ENCODE measurements at places on chromosomes 1 and 21.

GRCh38 chr1:116738673-116739370, 15.4 kb upstream of the CD2 start:
- no peak for DNase-seq

DNA sequence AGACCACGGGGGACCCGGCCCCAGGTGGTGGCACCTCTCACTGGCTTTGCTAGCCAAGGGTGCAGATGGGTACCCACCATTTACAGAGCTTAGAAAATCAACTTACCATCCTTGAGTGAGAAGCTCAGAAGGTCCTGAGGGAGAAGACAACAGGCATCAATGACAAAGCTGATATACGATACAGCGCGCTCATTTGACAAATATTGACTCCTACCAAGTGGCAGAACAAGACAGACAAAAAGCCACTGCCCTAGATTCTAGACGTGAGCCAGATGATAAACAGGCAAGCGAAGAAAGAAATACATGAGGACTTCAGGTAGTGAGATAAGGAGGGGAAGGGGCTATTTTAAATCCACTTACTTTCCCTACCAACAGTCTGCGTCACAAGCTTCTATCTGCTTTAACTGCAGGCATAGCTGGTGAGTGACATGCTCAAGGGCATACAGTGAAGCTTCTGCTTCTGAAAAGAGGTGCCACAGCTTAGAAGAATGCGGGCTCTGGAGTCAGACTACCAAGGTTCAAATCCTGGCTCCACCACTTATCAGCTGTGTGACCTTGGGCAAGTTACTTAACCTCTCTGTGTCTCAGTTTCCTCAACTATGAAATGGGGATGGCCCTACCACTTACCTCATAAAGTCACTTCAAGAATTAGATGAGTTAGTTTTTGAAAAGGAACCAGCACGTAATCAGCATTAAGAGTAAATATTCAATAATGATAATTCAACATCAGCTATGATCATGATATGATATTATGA, 29.1 kb downstream of the TMCO4 start:
- no peak for DNase-seq

DNA sequence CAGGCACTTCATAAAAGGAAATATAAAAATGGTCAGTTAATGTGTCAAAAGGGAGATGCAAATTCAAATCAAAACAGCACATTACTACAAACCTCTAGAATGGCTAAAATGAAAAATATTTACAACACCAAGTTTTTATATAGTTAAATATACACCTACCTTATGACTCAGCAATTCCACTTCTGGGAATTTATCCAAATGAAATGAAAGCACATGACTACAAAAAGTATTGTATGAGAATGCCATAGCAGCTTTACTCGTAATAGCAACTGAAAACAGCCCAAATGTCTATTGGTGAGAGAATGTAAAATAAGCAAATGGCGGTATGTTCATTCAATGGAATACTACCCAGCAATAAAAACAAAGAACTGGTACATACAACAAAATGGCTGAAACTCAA, 175.8 kb upstream of the SPAG17 start:
- DNase-seq: no peak

DNA sequence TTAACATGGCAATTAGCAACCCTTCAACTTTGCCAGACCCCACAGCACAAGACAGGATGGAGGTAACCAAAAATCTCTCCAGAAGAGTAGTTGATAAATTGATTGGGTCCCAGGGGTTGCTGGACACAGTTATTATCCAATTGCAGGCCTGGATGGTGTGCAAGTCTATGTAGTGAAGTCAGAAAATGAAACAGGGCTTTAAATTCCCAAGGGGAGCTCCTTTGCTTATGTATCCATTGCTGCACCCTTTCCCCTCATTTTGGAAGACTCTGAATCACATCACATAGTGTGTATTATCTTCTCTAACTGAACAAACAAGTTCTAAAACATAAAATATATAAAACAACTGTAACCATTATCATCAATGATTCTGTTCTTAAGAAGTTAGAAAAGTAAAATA, 550.2 kb downstream of the LMO4 start:
- no peak for DNase-seq

GRCh38 chr1:193062698-193063463, 3.5 kb downstream of the RO60 start:
- DNase-seq: no peak

GRCh38 chr1:67716800-67717199, 31.8 kb downstream of the GADD45A start:
- peak; percentile 48 for DNase-seq

DNA sequence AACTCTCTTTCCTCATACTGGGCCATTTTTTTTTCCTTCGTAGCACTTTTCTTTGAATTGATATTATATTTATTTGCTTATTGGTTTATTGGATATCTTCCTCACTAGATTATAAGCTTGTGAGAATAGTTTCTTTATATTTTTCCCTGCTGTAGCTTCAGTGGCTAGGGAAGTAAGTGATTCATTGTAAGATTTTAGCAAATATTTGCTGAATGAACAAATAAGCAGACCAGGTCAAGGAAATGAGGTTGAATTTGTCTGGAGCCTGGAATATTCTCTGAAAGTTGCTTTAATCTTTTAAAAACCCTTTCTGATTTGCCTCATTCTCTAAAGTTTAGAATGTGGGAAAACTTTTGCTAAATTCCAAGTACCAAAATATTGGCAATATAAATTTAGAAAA, 80.2 kb downstream of the RABGAP1L start:
- no peak for DNase-seq

DNA sequence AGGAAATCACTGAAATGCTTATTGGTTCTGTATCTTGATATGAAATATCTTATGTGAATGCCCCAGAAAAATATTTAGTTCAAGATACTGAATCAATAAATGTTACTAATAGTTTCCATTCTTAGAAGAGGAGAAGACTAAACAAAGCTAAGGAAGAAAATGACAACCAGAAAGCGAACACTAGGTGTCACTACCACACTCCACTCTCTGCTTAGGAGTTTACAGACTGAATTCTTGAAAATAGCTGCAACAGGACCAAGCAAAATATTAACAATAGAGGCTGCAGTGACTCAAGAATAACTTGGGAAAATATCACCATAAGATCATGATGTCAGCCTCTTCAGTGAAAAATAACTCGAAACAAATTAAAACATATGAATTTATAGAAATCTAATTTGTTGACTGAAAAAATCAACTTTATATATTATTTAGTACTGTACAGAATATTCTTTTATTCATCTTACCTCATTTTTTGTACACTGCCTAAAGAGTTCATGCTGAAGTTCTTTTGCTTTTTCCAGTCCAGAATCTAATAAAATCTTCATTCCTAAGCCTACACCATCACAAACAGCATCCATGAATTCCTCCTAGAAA, 61.6 kb downstream of the KIF14 start:
- DNase-seq: peak; percentile 63

GRCh38 chr1:29991815-29992214, 731.6 kb downstream of the MATN1 start:
- DNase-seq: no peak

Measured in RWPE1 (cell line).